ENCODE measurements at places on chromosomes 13 and 19. TPM values are rescaled to one million over a fixed set of nuclear protein-coding genes. Genes with fewer than 3 reads are reported as not detected.

- DNase-seq: no peak
- H3K4me1 ChIP-seq: no peaks in the 10 kb centered on the region
- H3K27ac ChIP-seq: no peak overlapping the region
- H3K27me3 ChIP-seq: no peaks in the 10 kb centered on the region
These were observed 104.7 kb upstream of the FREM2 start for GRCh38 chr13:38582133-38582532.

LIN7B gene
- total RNA-seq: 32.6 TPM

DNA sequence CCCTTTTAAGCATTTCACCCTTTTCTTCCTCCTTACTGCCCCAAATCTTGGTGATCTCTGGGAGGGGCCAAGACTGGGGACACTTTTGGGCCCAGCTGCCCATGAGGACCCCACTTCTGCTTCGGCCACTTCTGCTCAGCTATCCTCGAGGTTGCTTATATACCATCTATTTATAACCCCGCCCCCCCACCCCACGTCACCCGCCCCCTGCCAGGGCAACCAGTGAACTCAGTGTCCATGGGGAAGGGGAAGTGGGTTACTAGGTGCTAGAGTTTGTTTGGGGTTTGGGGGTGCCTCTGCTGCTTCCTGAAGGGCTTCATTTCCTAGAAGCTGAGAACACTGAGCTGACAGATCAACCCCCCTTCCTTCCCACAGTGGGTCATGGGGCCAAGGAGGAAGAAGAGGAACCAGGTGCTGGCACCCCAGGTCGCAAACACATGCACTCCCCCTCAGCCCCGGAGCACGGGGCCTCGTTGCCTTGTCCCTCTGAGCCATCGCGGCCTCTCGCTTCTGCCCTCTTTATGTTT lies 6.1 kb upstream of the ADGRE5 start:
- no peak for DNase-seq
- H3K36me3 ChIP-seq: no peaks in the 10 kb centered on the region
- no peak overlapping the region for H3K4me3 ChIP-seq

DNA sequence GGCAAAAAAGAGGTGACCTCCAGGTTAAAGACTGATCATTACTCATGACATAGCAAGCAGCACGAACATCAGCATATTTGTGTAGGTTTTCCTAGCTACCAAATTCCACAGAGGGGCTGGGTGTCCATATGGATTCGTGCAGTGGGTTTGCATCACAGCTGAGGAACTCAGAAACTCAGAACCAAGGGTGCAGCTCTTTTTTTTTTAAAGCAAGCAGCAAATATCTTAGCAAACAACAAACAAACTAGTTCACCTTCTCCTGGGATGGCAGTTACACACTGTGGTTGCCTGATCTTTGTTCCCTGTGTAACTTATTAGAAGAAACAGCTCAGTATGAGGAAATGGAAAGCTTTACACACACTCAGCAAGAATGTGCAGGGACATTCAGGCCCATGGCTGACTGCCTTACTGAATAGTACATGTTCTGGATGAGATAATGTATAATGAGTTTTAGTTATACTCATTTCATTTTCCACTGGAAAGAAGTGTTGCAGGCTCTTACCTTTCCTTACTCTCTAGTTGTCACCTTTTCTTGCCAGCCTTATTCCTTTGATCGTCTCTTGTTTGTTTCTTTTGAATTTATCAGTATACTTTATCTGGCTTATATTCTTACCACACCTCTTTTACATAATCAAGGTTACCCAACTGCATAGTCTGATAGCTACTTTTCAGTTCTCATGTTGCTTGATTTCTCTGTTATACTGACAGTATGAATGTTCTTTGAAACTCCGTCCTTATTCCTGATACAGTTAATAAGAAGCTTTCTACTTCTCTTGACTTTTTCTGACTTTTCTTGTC lies 4.3 kb downstream of the NDFIP2 start:
- H3K36me3 ChIP-seq: no peaks in the 10 kb centered on the region
- DNase-seq: no peak
